Activated CD8-positive, alpha-beta memory T cell treated with anti-CD3 and anti-CD28 coated beads, Interleukin-2, amount 50 U/mL, for 4 hours (primary cell): ENCODE measurements at places on chromosomes 6 and 20.

- DNase-seq, result no peak
Measured at GRCh38 chr6:36285797-36286196, 15.9 kb downstream of the PNPLA1 start.

DNA sequence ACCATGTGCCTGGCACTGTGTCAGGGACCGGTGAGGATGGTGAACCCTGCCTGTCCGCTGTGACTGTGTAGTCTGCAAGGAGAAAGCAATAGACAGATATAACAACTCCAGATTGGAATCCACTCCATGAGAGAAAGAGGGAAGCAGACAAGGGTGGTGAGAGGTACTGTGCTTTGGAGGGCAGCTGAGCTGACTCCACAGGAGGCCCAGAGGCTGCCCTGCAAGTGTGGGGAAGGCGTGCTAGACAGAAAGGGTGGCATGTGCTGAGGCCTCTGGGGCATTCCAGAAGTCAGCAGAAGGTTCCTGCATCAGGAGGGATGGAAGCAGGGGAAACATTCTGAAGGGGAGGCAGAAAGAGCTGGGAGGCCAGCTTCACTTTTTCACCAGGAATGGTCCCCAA lies 39.3 kb upstream of the APCDD1L start:
- DNase-seq, result no peak

DNA sequence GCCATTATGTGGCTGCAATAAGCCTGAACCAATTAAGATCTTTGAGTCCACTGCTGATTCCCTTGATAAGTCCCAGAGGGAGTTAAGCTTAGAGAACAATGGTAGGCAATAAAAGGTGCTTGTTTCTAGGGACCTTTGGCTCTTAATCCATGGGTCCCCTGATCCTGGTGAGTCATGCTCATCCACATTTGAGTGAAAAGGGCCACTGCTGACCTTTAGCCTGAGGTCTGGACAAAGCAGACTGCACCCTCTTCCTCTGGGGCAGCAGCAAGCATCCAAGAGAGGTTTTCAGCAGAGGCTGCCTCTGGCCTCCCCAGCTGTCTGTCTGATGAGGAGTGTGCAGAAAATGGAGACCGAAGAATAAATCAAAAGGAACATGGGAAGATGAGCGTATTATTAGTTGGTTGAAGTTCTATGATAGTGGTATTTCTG lies 16.1 kb upstream of the SCGN start:
- no peak for DNase-seq

DNA sequence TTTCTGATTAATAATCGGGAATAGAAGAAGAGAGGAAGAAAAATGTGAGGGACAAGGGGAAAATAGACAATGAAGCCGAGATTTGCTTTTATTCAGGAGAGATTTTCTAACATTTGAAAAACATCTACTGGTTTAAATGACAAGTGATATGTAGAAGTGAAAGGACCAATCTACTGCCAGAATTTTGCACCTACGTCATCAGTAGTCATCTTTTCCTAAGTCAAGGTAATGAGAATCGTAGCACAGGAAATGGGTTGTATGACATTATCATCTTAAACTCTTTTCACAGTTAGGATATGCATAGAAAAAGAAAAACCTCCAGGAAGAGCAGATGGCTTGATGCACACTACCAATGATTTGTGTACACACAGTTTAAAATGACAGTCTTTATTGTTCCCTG lies 45.3 kb upstream of the RAB32 start:
- DNase-seq, result no peak

DNA sequence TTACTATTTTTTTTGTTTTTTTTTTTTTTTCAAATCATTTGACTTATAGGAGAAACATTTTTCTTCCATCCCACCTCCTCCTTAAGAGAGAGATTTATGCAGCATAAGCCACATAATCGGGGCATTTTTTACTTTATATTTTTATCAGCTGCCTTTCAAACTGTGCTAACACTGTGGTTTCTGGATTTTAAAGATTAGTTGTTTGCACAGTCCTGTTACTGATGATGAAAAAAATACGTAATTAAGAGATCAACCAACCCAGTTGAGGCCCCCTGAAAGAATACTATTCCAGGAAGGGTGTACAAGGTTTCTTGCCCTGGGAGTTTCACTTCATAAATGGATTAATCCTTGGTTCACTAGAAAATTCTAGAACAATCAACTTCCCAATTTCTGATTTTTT lies 68.3 kb downstream of the MMS22L start:
- DNase-seq, result no peak

- no peak for DNase-seq
Measured at GRCh38 chr6:16305246-16305725, 66.9 kb downstream of the GMPR start.

GRCh38 chr6:148528292-148528691 lies 185.7 kb downstream of the SASH1 start:
- no peak for DNase-seq

GRCh38 chr6:39088331-39088730 lies 26.7 kb downstream of the SAYSD1 start:
- DNase-seq, result no peak

- DNase-seq, result no peak
Measured at GRCh38 chr6:26473429-26473757, 15.6 kb downstream of the BTN2A1 start.

DNA sequence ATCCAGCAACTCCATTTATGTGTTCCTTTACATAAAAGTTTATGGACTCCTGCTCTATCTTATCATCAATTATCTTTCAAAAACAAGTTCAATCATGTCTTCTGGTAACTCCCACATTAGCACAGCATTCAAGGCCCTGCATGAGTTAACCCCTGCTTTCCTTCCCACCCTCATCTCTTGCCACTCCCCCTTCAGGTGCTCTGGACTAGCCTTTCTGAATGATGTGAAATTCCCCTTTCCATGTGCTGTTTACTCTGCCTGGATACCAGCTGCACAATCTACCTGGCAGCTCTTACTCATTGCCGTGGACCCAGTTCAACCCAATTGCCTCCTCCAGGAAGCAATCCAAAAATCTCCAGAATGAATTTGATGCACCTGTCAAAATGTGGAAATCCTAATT lies 11.9 kb downstream of the ADGRF4 start:
- no peak for DNase-seq

DNA sequence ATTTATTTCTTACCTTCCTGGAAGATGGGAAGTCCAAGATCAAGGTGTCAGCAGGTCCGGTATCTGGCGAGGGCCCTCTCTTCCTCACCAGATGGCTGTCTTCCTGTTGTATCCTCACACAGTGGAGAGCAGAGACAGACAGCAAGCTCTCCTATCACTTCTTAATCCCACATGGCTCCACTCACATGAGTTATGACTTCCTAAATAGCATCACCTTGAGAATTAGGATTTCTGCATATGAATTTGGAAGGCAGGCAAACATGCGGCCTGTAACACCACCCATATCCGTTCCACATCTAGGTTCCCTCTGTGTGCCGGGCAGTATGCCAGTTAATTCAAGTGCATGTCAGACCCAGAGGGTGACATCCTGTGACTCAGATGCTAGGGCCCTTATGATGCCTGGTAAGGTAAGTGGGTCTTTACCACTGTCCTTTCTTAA lies 2.1 kb downstream of the RAET1E start:
- DNase-seq, result peak; percentile 32

- DNase-seq, result no peak
Measured at GRCh38 chr6:3382326-3383279, 74.2 kb downstream of the SLC22A23 start.

DNA sequence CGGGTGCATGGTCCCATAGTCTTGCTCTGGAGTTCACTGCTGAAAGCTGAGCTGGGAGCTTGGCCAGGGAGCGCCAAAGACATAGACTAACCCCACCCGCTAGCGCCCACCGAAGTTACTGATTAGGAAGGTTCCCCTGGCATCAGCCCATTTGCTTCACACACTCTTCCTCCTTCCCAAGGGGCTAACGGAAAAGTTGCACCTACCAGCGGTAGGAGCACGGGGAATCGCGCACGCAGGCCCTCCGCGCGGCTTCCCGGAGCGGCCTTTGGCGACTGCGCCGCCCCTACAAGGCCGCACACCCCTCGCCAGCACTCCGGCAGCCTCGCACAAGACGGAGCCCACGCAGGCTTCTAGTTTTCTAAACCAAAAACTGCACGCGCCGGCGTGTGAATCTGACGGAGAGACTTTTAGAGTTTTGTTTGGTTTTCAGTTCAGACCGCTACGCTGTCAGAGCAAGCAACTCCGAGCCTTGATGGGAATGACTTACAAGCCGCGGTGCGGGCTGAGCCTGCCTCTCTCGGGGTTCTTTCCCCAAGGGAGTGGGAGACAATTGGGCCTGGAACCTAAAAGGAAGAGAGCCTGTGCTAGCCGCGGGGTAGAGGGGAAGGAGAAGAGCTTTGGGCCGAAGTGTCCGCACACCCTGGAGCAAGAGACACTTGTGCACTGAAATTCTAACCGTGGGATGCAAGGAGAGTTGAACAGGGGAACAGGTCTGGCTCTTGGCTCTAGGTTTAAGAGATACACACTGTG lies 891 bp upstream of the POU3F2 start:
- DNase-seq, result no peak

DNA sequence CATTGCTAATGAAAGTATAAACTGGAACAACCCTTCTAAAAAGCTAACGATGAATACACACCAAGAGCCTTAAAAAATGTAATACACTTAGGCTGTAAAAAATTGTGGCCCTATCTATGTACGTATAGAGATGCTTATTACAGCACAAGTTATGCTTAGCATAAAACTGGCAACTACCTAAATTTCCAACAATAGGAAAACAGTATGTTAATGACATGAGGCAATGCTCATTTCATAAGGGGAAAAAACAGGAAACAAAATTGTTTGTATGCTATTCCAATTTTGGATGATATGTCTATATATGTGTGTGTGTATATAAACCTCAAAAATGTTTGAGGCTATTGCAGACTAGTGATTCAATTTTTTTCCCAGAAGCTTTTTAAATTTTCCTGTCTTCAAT lies 82.5 kb downstream of the DTNBP1 start:
- DNase-seq, result no peak
